Activated T-helper 1 cell treated with anti-CD3 and anti-CD28 coated beads, Interleukin-12 subunit alpha, Interleukin-12 subunit beta, Interleukin-2, Interleukin-4 antibody, amounts not matched to agents 30 ng/mL and 10 ng/mL and 1 ng/mL, durations not matched to agents 14 hours and 24 hours and 36 hours (primary cell): ENCODE measurements at places on chromosomes 13 and 19.

DNA sequence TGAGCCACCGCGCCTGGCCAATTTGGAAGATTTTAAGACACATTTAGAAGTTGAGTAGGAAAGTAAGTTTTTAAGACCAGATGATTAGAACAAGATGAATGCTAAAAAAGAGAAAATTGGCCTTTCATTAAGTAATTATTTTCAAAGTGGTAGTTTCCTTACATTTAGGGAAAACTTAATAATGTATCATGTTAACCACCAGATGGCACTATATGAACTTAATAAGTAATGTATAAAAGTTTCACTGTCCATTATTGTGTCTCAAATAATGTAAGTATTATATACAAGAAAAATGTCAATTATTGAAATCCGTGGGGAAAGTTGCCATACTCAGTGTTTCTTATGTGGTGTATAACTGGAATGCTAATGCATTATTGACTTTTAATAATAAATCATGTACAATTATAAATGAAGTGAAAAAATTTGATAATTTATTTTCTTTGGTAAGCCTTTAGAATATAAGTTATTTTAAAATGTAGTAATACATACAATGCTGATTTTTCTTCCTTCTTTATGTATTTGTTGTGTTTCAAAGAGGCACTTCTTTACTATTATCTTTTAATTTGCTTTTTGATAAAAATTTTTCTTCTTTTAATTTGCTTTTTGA is 29.2 kb downstream of the COG6 start:
- no peak for DNase-seq

DNA sequence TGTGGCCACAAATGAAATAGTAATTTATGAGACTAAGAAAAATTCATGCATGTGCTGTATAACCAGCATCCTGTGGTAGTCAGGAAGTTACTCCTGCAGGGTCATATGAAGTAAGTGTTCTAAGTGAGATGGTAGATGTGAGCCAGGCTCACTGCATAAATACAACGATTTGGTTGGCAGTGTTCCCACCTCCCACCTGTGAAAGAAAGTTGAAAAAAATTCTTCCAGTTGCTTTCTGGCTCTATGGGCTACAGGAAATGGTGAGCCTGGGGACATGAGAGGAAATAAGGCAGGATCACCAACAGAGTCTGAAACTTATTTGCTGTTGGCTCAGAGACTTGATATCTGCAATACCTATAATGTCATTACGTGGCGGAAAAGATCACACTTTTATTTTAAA is 301.7 kb upstream of the SPRY2 start:
- no peak for DNase-seq

GRCh38 chr13:100039740-100040139 is 49.2 kb upstream of the PCCA start:
- DNase-seq: no peak

GRCh38 chr13:76440568-76440967 is 445.6 kb downstream of the KCTD12 start:
- DNase-seq: no peak
